ENCODE measurements at places on chromosomes 1 and 21.
A peak's percentile ranks its signal among the peaks of the same experiment; 100 is the strongest.

DNA sequence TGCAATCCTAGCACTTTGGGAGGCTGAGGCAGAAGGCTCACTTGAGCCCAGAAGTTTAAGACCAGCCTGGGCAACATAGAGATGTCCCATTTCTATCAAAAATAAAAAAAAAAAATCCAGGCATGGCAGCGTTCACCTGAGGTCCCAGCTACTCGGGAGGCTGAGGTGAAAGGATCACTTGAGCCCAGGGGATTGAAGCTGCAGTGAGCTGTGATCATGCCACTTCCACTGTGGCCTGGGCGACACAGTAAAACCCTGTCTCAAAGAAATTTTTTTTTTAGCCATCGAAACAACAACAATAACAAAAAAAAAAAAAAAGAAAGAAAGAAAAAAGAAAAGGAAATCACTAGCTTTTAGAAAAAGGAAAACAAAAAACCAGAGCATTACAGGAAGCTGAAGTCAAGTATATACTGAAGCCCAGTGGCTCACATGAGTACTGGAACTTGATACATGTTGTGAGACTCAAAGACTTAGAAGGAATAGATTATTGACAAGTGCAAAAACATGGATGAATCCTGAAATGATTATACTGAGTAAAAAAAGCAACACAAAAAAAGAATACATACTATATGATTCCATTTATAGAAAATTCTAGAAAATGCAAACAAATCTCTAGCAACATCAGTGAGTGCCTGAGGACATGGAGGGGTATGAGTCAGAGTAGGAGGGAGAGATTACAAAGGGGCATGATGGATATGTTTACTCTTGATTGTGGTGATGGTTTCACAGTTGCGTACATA lies 6.1 kb upstream of the RABGAP1L start:
- DNase-seq: no peak

- no peak for DNase-seq
These were observed 317.7 kb upstream of the DAB1 start for GRCh38 chr1:57741521-57741920.

GRCh38 chr1:93964777-93965200 lies 55.6 kb upstream of the GCLM start:
- DNase-seq: no peak

DNA sequence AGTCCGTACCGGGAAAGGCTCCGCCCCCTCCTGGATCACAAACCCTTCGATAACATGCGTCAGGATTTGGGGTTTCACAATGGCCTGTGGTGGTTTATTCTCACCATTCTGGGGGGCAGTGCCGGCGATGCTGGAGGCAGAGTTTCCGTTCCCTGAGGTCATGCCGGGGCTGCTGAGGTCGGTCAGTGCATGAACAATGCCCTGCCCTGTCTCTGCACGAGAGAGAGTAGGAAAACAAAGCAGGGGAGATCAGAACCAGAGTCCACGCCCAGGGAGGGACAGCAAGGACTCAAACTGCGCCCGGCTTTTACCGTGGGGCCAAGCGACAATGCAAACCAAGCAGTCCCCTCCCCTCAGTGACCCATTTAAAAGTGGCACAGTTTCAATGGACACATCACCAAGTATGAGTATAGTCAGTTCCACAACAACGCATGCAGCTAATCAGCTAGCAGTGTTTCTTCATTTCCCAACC lies 13.2 kb upstream of the A3GALT2 start:
- no peak for DNase-seq

DNA sequence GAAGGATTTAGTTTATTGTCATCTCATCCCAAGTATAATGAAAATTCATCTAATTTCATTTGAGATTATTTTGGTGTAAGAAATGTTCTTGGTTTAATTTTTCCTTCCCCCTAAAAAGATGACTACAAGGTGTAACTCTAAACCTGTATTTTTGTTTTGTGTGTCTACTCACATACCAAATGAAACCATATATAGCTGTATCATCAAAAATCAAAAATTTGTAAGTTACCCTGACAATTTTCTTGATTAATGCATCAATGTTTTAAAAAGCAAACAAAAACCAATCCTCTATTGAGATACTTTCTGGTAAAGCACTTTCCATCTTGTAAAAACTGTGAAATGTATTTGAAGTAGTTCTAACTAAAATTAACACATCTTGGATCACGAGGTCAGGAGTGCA lies 30.8 kb downstream of the FH start:
- DNase-seq: no peak

GRCh38 chr1:206909161-206909882 lies 12.1 kb downstream of the IL24 start:
- peak; percentile 65 for DNase-seq

DNA sequence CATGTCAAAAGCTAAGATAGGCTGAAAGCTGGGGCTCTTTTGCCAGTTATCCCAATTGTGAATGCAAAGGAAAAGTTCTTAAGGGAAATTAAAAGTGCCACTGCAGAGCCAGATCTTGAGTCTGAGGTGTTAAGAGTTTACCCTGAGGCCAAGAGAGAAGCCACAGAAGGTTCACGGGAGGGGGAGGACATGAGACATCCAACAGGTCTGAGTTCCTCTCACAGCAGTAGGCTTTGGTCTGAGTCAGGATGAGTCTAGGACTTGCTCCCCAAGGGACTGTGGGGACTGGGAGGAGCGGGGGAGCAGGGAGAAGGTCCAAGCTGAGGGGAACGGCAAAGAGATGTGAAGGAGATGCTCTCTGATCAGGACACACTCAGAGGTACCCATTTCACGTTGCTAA lies 411.2 kb upstream of the CAMK1G start:
- DNase-seq: no peak

DNA sequence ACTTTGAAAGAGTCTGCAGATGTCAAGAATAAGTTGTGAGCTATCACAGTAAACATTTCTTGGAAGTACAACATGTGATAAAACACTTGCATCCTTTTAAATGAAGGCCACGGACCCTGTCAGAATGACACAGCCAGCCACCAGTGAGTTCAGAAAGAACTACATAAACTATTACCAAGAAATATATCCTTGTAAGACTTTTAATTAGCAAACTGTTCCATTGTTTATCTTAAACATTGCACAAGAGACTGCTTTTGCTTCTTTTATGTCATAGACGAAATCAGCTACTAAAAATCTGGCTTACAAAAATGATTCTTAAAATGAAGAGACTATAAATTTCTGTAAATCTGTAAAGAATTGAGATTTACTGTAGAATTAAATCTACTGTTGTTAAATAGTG lies 17.9 kb downstream of the LRRC7 start:
- no peak for DNase-seq

GRCh38 chr1:156555715-156556114 lies 16.6 kb downstream of the IQGAP3 start:
- DNase-seq: no peak

- no peak for DNase-seq
These were observed 49.9 kb downstream of the TMEM53 start for GRCh38 chr1:44624268-44624901.

GRCh38 chr1:81738875-81739274 lies 61.9 kb upstream of the ADGRL2 start:
- no peak for DNase-seq

GRCh38 chr21:43703035-43703880 lies 15.7 kb upstream of the PDXK start:
- no peak for DNase-seq

- DNase-seq: no peak
These were observed 7.4 kb downstream of the SPRR5 start for GRCh38 chr1:152954436-152954835.

DNA sequence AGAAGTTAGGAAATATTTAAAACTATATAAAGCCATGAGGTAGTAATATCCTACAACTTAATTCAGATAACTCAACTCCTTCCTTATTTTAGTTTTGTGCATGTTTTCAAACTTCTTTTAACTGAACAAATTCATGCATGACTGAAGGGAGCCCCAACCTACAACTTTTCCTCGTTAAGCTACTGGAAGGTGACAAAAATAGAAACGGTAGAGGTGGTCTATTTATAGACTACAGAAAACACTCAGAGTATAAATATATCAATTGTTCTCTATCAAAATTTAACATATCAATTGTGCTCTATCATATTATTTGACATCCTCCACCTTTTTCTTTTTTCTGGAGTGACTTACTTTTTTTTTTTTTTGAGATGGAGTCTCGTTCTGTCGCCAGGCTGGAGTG lies 16.8 kb downstream of the SYNJ1 start:
- no peak for DNase-seq

Measured in NCI-H1092 treated with DMSO at 0.1 percent for 48 hours (cell line).